ENCODE measurements at places on chromosomes 1 and 21.

GRCh38 chr1:22472596-22472995 is 20.9 kb downstream of the ZBTB40 start:
- DNase-seq = no peak

DNA sequence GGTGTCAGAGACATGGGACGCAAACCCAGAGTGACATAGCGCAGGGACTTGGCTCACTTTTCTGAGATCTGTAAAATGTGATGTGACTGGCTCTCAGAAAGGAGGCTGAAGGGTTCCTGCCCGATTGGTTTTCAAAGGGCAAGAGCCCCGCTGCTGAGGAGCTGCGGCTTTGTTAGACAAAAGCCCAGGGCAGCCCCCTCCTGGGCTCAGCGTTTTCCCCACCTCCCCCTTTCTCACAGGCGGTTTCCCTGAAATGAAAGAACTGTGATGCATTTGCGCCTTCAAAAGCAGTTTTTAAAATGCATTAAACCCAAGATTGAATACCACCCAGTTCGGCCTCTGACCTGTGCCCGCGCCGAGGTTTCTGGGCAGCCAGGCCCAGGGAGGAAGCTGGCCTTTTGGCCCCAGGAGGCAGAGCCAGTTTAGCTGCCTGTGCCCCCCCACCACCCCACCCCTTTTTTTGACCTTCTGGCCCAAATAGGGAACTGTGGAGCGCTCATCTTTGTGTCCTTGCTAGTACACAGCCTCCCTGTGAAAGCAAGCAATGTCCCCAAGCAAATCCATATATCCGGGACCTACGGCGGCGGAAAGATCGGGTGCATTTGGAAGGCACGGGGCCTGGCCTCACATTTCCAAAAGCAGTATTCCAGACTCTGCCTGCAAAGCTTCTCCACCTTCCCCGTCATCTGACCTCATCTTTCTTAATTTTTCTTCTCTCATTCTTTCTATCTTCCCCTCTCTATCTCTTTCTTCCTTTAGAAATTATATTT is 28.6 kb downstream of the CD247 start:
- DNase-seq = no peak

- DNase-seq = no peak
Measured at GRCh38 chr1:94886361-94886760, 40.5 kb downstream of the CNN3 start.

DNA sequence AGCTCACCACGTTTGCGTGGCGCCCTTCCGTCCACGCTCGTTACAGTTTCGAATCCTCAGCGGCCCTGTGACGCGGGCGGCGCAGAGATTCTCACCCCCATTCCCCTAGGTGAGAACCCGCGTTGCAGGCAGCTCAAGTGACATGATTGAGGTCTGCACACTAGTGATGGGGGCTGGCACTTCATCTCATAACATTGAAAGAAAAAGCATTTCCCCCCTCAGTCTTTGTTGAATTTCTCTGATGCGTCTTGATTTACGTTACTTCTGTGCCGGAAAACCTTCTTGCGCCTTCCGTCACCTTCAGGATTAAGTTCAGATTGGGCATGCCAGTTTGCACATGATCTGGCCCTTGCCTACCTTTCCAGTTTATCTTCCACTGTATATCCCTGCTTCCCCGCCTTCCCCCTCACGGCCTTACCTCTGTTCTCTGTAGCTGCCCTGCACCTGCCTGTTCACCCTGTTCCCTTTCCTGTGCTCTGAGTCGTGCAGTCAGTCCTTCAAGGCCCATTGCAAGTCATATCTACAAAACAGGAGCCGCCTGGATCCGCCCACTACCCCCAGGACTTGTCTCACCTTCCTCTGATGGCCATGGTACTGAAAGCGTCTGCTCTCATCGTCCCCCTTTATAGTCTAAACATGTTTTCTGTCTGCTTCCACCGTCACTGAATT is 1.1 kb downstream of the CTPS1 start:
- peak; percentile 28 for DNase-seq

GRCh38 chr1:223794136-223794880 is 51.4 kb downstream of the TP53BP2 start:
- no peak for DNase-seq

DNA sequence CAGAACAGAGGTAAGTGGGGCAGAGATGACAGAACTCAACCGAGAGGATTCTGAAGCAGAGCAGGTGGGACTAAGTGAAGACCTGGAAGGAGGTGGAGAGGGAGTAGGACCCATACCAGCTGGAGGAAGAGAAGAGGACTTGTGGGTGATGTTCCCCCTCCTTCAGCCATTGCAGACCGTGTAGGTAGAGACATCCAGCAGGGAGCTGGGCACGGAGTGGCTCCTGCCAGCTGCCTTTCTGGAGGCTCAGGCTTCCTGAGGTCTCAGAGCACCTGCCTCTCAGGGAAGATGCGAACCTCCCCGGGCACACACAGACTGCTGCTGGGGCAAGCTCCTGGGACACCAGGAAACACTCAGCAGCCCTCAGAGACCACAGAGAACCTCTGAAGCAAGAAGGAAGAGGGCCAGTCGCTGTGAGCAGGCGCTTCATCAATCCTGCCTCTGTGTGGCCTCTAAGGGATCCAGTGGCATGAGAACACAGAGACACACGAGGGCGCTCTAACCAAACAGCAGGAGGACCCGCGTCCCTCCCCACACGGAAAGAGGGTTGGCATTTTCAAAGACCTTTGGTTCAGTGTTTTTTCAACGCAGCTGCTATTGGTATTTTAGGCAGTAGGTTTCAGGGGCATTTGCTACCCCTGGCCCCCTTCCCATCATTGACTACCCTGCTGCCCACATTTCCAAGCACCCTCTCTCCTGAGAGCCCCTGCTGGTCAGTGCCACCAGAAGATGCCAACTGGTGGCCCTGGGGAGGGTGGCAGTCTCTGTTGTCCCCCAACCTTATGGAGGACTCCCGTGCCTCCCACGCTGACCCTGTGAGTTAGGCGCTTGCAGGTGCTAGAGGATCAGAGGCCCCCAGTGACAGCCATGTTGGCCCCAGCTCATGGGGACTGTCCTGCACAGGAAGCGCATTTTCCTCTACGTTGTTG is 89.6 kb upstream of the EDN2 start:
- peak; percentile 91 for DNase-seq

DNA sequence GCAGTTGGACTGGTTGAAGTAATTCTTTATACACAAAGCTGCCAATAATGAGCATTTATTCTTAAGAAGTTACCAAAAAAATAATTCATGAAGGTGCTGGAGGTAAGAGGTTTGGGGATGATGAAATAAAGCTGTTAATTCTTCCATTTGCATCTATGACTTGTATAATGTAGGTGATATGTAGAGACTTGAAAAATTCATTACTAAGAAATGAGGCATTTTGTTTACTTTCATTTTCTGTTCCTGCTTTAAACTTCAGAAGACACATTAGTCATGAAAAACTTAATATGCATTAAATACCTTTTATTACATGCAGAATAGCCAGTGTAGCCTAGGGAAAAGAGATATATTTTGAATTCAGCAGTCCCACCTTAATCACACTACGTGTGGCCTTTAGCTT is 214.2 kb downstream of the SLC44A5 start:
- no peak for DNase-seq

DNA sequence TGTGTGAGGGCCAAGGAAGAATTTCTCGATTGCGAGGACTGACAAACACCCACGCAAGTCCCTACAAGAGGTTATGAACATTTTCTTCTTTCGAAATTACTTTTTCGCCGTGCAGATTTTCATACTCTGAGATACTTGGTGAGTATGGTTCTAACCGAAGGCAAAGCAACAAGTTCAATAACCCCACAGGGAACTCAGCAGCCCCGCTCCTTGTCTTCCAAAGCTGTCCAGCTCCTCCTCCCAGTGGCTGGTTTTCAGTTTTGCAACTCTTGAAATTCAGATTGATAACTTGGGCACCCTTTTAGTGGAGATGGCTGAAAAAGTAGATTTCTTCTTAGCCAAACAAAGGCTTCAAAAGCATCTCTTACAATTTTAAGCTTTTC is 154.4 kb downstream of the SETD4 start:
- no peak for DNase-seq

- DNase-seq = no peak
Measured at GRCh38 chr1:215219372-215219771, 136.8 kb downstream of the KCNK2 start.

DNA sequence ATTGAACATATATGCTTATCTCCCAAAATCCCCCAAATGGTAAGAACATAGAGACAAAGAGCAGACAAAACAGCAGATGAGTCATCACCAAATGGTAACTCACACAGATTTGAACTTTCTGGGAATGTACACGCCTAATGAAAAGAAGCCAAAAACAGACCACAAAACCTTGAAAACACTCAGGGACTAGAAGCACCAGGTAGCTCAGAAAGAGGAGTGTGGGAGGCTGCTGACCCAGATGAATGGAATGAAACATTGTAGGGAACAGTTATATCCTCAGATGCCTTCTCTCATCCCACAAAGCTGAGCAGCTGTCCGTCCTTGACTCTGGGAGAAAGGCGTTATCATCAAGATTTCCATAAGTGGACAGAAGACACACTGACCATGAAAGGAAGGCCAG is 307.0 kb upstream of the USP25 start:
- DNase-seq = no peak

Measured in NCI-H2171 treated with DMSO at 0.1 percent for 48 hours (cell line).